ENCODE measurements at places on chromosomes 12 and 14. TPM values are rescaled to one million over a fixed set of nuclear protein-coding genes. Genes with fewer than 3 reads are reported as not detected.

GRCh38 chr14:87994974-87995373, 2.0 kb upstream of the GALC start:
- DNase-seq: peak; percentile 74

- no peak for DNase-seq
Measured at GRCh38 chr12:46693034-46693433, 132.8 kb downstream of the SLC38A4 start.

Gene GYS2
- not detected for total RNA-seq

- no peak for DNase-seq
Measured at GRCh38 chr12:48875944-48876515, 10.4 kb upstream of the RND1 start.

Gene LRRC43
- total RNA-seq: not detected

GRCh38 chr12:121238086-121238485, 28.2 kb downstream of the P2RX4 start:
- no peak for DNase-seq

Data from activated CD8-positive, alpha-beta T cell treated with anti-CD3 and anti-CD28 coated beads for 36 hours (primary cell).